ENCODE measurements at places on chromosomes 4 and X.

DNA sequence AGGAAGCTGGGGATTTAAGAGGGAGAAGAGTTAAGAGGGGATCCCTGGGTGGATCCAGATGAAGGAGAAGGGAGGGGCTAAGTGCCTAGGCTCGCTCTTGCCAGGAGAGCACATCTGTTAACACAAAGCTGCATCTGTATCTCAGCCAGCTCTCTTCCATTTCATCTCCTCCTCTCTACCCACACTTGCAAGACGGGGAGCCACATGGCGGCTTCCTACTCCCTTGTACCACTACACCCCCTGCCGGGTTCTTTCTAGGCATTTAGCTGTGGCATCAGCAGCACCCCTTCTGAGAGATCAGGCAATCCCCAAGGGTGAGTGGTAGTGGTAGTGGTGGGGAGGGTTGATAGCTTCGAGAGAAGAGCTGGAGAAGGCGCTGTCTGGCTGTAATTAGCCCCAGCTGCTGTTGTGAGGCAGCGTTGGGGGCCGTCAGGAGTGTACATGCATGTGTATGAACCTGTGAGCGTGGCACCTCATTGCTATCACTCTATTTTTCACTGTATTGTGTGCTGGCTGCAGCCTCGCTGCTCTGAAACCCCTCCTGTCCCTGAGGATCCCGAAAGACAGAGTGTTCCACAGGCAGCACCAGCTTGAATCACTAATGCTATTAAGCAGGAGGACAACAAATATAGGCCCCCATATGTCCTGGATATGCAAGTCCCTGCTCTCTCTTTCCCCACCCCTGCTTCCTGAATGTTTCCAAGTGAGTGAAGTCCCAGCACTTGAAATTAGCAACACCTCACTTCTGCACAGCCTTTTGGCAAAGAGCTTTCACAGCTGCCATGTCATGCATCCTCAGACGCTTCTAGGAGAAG, 73.7 kb downstream of the RTL9 start:
- no peak for DNase-seq

DNA sequence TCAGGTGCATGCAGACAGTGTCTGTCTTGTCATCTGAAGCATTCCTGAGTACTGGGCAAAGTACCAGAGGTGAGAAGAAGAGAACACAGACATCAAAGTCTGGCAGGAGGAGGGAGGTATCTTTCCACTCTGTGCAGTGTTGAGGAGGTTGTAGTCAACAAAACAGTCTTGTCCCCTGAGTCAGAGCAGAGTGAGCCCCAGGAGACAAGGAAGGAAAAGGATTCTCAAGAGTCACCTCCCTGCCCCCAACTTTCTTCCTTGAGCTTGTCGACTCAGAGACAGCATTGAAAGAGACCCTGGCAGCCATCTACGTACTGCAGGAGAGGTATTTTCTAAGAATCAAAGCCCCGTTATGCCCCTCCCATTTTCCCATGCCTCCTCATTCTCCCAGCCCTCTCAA, 4.4 kb upstream of the SRPX start:
- no peak for DNase-seq

- no peak for DNase-seq
These were observed 60.6 kb downstream of the POLR2B start for GRCh38 chr4:57039345-57039744.

GRCh38 chr4:2290488-2290887, 28.6 kb upstream of the MXD4 start:
- DNase-seq: no peak

DNA sequence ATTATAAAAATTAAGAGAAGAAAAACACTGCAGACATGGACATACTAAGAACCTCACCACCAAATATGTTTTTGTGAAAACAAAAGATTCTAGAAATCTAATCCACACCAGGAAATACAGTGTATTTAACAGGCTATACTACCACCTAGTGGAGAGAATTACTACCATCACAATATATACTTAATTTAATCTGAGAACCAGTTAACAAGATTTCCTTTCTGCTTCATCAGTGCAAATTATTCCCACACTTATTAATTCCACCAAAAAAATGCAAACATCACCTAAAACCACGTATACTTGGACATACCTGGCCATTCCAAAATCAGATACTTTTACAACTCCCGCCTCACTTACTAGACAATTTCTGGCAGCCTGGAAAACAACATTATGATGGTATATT, 7.0 kb upstream of the TXK start:
- peak; percentile 28 for DNase-seq

GRCh38 chr4:70601422-70602039, 9.5 kb downstream of the AMBN start:
- DNase-seq: peak; percentile 76

DNA sequence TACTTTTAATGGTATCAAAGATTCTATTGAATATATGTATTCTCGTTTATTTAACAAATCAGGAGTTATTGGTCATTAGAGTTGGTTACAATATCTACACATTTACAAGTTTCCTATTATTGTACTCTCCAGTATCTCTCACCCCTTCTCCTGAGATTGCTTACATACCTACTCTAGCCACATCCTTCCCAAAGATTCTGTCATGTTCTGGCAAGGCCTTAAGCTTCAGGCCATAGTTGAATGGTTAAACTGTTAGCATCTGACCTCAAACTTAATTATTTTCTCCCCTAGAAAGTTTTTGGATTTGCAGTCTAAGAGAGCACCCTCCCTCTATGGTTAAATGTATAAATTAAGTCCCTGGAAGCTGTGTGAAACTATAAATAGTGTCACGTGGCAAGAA, 784.2 kb downstream of the GLUD2 start:
- no peak for DNase-seq

DNA sequence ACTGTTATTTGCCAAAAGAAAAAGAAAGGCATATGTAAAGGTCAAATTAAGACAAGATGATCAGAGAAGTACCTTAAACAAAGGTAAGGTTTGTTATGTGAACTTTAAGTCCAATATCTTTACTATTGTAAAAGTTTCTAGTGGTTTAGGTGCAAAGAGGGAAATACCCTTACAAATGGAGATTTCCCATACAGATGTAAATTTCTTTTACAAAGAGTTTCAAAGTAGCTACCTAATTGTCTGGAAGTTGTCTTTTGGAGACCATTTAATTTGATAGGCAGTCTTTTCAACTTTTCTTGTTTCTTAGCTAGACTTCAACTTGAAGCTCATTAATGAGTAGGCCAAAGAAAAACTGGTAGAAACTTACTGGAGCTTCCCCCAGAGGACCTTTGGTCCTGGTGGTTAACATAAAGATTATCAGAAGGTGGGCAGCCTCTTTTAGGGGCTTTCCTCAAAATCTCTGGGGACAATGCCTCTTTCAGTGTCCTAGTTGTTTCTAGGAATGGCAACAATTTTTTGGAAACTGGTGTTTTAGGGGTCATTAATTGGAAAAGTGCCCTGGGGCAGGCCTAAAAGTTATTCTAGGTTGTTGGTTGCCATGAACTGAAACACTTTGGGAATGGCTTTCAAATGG, 297.3 kb downstream of the GUCY2F start:
- DNase-seq: no peak

- no peak for DNase-seq
These were observed 433.6 kb downstream of the MAGEB5 start for GRCh38 chrX:26649534-26649933.

GRCh38 chrX:123201720-123202119, 17.6 kb downstream of the GRIA3 start:
- DNase-seq: no peak

- peak; percentile 65 for DNase-seq
These were observed 61.1 kb upstream of the VAMP7 start for GRCh38 chrX:155819966-155820491.

DNA sequence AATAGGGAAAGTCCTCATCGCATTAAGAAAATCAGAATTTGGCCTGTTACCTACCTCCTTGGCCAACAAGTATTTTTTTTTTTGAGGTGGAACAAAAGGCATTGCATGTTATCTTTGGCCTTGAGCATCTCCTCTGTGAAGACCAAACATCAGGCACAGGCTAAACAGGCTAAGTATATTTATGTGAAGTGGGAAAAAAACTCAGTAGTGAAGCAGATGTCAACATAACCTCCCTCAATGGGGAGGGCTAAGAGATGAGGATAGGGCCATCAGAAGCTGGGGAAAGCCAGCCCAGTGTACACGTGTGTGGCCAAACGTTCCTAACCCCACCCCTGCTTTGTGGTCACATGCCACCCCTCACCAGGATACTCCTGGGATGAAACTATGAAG, 102.5 kb downstream of the FNIP2 start:
- DNase-seq: no peak

GRCh38 chr4:89820010-89820409, 17.0 kb downstream of the SNCA start:
- no peak for DNase-seq

GRCh38 chr4:13840502-13841190, 213.1 kb upstream of the BOD1L1 start:
- DNase-seq: no peak

DNA sequence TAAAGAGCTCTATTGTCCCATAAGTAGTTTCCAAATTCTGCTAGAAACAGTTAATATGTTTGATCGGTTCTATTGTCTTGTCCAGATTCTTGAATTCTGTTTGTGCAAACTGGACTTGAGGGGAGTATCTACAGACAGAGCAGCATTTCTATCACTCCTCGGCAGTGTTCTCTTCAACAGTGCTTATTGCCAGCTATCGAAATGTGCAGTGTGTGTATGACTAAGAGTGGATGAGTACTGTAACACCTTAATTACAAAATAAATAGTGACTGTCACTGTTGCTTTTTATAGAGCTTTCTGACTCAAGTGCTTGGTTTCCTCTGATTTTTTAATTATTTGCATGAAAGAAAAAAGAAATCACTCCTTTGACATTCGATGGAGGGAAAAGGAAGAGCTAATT, 274.6 kb downstream of the RPA4 start:
- DNase-seq: peak; percentile 4

DNA sequence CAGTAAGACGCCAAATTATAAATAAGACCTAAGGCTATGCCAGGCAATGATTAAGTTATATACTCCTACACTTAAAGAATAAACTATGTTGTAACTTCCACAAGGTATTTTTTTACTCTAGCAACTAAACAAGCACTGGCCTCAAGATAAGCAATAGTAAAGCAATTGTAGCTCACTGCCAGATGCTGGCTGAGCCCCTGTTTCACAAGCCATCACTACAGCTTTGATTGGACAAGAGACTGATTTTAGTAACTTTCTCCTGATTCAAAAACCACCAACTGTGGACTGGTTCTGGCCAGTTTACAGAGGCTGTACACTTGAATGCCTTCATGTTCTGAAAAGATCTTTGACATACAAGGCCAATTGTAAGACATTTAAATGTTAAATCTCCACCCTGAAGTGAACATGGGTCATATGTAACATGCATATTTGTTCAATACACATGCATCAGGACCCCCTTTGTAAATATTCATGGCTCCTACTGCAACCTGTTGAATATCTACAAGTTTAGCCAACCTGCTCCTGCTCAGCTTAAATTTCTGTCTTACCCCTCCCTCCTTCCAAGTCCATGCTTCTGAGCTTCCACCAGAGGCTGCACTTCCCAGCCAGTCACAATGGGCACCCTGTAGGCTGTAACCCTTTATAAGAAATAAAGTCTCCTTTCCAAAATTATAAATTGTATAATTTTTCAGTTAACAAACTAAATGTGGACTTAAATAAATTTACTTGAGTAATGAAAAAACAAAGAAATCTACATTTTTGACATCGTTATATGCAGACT, 423.6 kb downstream of the ANKRD50 start:
- no peak for DNase-seq

DNA sequence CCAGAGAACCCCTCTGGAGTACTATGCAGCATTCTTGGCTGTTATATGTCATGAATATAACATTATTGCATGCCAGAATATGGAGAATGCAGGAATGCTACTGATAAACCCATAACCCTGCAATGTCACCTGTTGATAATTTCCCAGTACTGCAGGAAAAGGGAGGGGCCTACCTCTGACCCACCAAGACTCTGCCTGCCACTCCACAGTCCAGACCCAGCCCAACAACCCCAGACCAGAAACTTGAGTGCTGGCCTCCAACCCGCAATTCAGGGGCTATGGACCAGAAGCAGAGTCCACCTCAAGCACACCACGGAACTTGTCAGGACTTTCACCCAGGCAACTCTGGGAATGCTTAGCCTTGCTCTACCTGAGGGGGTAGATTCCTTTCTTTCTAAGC, 92.9 kb upstream of the WDR44 start:
- no peak for DNase-seq

All from Ammon's horn (tissue), 1 donor.